ENCODE measurements at places on chromosomes 5 and 9.

- DNase-seq = peak; percentile 48
These were observed 30.4 kb upstream of the LTC4S start for GRCh38 chr5:179763215-179763945.

DNA sequence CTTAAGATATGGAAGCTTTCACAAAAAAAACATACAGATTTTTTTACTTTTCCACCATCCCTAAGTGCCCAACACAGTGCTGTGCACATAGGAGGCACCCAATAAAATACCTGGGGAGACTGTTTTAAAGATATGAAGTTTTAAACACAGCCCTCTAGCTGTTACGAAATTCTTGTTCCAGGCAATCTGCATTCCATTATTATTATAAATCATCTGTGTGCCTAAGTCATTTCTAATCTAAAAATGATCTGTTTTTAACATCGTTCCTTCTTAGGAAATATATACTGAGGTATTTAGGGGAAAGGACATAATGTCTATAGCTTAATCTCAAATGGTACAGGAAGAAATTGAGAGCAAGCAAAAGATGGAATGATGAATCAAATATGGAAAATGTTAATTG is 32.7 kb upstream of the ISCA1 start:
- no peak for DNase-seq

- peak; percentile 75 for DNase-seq
These were observed 1.2 kb downstream of the LCN15 start for GRCh38 chr9:136762915-136763648.

DNA sequence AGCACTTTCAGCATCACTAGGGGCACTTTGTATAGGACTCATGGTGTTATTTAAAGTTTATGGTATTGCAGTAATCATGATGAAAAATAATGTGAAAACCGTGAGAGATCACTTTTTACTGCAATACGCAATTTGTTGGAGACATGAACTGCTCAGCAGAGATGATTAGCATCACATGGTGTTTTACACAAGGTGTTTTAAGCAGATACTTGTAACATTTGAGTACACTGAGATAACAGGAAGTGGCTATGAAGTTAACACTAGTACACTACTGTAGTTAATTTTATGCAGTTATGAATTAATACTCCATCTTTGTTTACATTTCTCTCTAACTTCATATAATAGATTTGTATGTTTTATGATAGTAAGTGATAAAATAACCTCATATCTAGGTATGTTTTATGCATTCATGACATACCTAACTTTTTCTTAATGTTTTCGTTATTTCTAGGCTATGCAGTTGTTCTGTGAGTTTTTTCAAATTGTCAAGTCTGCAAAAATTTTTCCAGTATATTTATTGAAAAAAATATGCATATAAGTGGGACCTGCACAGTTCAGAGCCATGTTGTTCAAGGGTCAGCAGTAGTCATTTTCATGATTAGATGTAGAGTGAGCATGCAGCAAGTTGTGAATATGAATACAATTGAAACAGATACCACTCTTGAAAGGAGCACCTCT is 13.0 kb downstream of the SUB1 start:
- DNase-seq = no peak

DNA sequence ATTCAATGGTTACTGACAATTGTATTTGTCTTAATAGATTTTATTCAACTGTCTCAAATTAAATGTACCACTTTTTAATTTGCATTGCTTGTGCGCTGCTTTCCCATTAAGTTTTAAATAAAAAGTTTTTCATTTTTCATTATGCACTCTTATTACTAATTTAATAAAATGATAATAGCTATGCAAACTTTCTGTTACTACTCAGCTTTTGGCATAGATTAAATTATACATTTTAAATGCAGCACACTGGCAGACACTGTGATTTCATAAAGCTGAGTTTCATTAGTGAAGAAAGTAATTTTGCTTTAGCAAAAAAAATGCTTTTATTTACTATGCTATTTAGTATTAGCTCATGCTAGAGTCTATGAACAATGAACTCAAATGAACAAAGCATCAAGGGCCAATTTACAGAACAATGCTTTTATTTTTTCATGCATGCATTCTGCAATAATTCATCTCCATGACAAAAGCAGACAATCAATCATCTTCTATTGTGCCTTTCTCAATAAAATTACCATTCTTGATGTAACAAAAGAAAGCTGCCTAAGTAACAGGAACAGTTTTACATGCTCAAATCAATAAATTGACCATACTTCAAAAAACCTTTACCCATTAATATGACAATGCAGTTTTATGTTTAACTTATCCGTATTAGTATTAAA is 595.2 kb upstream of the ARRDC3 start:
- no peak for DNase-seq

- DNase-seq = no peak
These were observed 42.1 kb upstream of the TAF11L2 start for GRCh38 chr5:17455942-17456341.

DNA sequence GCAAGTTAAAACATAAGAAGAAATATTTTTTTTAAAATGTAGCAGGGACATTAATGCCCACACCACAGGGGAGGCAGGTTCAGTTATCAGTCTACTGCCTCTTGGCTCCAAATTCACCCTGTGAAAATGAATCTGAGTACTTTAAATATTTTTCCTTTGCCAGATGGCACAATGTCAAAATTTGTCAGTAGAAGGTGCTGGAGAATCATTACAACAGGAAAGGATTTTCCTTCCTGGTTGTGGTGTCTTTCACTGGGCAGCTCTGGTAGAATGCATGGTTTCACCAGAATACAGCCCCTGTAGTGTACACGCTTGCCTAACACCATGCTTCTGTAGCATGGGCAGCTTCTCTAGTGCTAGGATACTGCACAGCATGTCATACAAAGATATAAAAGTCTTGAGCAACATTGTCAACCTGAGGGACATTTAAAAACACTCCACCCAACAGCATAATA is 9.7 kb upstream of the SREK1 start:
- no peak for DNase-seq

Data from right cardiac atrium (tissue), 5 donors.